ENCODE measurements at places on chromosomes 11 and 22. TPM values are rescaled to one million over a fixed set of nuclear protein-coding genes. Genes with fewer than 3 reads are reported as not detected.

Gene TESMIN
- 0.12 TPM for total RNA-seq

Gene BIK
- total RNA-seq, result not detected

Gene SMTNL1
- not detected for total RNA-seq

Gene OR5B21
- not detected for total RNA-seq

Gene JAML
- 2.5 TPM for total RNA-seq

Gene GRIA4
- not detected for total RNA-seq

Gene APOBEC3F
- total RNA-seq, result 0.67 TPM

Gene FOLR2
- 70.3 TPM for total RNA-seq

Gene TRPM5
- not detected for total RNA-seq

DNA sequence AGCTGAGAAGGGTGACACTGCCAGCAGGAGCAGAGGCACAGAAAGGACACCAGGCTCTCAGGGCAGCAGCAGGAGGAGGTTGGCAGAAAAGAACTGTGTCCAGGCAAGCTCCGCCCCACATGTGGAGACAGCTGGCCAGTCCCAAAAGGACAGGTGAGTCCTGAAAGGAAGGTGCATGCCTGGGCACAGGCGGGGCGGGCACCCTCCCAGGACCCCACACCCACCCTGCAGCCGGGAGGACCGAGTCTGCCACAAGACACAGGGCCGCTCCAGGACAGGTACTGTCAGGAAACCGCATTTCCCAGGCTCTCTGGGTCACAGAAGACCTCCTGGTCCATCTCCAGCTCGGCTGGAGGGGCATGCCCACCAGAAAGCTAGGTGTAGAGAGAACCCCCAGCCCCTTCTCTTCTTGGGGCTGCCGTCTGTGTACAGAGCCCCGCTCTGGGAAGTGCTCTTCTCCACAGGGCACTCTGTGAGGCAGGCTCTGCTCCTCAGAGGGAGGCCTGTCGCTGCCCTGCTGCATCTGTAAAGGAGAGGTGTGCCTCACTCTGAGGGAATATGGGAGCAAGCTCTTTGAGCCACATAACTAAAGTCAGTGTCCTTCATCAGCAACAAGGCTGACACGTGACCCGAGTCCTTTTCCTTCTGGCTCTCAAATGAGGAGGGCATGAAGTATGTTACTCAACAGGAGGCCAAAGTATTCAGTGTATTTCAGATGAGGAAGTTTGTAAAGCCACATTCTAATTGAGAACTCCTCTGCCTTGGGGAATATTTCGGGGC, 50.5 kb downstream of the CLTCL1 start:
- ATAC-seq, result no peak

DNA sequence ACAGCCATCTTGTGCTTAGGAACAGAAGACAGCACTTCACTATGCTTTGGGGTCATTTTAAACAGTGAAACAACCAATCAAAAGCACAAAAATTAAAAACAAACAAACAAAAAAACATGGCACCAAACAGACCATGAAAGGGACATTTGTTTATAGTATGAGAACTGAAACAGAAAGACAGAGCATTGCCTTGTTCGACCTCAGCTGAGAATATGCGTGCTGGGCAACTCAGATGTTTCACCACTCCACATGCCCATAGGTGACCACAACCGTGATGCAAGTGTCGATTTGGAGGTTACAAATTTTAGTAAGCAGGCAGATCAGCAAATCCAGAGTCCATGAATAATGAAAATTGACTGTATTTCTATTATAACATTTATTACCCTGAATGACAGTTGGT, 30.0 kb downstream of the NNMT start:
- no peak for ATAC-seq

- no peak for ATAC-seq
Observed at GRCh38 chr11:110249066-110249465, 47.3 kb downstream of the RDX start.

- no peak for ATAC-seq
Observed at GRCh38 chr22:36185828-36186624, 15.6 kb downstream of the APOL4 start.

DNA sequence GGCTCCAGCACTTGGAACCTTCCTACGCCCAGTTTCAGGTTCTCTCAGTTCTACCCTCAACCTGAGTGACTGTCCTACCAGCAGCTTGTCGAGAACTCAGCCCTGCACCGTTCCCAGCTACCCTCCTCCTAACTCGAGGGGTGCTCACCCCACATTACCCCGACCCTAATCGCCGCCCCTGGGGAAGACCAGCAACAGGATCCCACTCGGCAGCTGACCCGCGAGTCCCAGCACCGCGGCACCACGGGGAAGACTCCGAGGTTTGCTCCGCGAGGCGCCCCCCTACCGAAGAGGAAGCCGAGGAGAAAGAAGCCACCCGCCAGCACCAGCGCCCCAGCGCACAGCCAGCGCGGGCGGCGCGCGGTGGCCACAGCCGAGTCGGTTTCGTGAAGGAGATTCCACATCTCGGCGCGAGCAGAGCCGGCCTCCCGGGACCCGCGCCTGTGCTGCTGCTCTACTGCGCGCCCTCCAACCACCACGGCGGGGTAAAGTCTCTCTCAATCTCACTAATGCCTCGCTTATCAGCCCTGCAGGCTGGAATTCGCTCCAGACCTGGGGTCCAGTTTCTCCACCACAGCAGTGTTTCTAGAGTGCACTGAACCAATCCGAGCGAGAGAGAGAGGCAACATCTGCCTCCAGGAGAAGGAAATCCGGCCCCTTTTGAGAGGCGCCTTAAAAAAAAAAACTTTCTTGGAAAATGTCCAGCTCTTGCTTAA, at the start of gene FOLH1:
Gene FOLH1 (minus strand): TSS at position 597 of the 716 bp plus-strand sequence. CDS start 193 bp downstream, at position 404.
- ATAC-seq, result peak; percentile 60

DNA sequence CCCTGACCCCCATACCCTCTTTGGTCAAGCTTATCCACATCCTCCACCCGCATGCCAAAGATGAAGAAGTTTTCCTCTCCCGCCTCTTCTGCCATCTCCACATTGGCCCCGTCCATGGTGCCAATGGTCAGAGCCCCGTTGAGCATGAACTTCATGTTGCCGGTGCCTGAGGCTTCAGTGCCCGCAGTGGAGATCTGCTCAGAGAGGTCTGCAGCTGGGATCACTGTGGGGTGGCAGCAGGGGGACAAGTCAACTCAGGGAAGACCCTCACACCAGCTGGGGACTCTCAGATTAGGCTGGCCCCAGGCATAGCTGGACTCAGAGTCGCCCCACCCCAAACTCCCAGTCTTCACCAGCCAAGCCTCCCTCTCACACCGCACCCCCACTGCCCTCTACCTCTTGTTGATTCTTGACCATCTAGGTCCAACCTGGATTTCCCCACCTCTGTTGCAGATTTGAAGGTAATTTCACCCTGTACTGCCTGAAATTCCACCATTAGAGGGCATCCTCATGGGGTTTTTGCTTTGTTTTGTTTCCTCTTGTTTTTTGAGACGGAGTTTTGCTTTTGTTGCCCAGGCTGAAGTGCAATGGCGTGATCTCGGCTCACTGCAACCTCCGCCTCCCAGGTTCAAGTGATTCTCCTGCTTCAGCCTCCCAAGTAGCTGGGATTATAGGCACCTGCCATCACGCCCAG, 6.6 kb upstream of the RASGRP2 start:
- no peak for ATAC-seq

DNA sequence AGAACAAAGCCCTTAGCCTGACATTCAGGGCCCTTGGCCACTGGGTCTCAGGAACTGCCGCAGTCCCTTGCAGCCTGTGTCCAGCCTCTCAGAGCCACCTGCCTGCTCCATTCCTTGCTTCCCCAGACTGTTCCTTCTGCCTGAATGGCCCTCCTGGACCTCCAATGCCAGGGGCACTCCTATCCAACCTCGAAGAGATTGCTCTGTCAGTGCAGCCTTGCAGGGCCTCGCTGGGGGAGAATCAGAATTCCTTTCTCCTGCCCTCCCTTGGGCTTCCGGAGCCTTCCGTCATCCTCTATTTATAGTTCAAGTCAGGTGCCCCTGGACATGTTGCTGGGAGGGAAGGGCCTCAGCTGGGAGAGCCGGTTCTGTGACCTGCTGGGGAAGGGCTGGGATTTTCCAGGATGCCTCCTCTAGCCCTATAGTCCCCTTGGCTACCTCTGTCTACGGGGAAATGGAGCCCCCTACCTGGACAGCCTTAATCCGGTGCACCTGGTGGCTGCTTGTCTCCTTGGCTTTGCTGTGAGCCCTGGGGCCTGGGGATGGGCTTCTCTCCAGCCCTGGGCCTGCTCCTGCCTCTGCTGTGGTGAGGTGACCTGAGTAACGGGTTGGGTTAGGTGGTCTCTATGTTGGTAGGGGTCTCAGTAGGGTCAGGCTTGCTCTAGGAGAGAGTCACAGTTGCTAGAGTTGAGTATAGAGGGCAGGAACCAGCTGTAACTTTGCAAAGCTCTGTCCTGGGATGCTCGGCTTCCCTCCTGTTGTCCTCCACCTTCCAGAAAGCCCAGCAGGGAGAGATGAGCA, 45.9 kb upstream of the SYT7 start:
- no peak for ATAC-seq

- ATAC-seq, result no peak
Observed at GRCh38 chr11:105757107-105757506, 147.2 kb downstream of the GRIA4 start.

DNA sequence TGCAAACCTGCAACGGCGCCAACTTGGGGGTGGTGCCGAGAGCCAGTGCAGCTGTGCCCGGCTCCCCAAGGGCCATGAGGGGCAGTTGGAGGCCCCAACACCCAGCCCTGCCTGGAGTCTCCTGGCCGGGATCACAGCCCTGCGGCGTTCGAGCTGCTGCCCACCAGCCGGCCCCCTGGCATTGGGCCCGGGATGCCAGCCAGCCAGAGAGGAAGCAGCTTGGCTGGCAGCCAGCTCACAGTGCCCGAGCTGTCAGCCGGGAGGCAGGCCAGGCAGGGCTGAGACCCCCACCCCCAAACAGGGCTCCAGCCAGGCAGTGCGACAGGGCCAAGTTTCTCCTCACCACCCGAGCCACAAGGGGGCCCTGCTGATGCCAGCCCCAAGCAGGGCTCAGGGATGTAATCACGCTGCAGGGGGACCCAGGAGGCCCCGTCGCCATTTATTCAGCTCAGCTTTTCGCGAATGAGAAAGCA, 26.0 kb upstream of the TCF20 start:
- no peak for ATAC-seq

DNA sequence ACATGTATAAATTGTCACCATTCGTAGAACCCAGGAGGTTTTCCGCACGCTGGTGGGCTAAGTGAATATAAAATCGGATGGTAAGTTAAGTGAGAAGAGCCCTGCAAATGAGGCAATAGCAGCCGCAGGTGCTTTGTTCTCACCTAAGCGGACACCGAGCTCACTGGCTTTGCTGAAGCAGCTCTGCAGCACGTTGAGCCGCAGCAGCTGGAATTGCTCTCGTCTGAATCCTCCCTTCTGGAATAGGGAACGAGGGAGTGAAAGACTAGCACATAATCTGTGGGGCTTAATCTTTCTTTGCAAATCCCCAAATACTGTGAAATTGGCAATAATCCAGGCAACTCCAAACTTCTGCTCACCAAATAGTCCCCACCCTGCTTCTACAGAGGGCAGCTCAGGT, 488.1 kb downstream of the NTM start:
- ATAC-seq, result no peak

DNA sequence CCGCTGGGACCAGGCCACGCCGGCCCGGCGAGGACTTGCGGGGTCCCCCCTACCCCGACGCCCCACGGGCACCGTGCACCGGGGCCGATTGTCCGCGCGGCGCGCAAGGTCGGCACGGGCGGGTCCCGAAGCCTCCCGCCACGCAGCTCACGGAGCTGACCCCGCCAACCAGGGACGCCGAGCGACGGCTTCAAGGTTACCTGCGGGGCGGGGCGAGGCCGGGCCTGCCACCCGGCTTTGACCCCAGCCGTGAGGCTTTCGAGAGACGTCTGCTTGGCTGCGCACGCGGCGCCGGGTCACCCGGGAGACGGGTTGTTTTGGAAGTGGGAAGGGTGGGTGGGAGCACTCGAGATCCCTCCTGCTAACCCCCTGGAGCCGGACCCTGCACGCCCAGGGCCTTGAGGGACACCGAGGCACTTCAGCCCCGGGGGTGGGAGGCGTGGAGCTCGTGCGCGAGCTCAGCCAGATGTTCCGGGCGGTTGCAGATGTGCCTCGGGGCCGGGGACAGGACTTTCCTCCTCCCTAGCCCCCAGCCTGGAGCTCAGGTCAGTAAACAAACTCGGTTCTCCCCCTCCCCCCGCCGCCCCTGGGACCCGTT, 3.2 kb upstream of the WNT11 start:
- no peak for ATAC-seq
